Stimulated activated CD4-positive, alpha-beta T cell treated with anti-CD3 and anti-CD28 coated beads, TNF-alpha, amount 100 ng/mL, for 1 hour (primary cell): ENCODE measurements at places on chromosomes 13 and 19.

- no peak for DNase-seq
These were observed 870 bp downstream of the SPIB start for GRCh38 chr19:50419580-50420035.

- no peak for DNase-seq
These were observed 261 bp downstream of the FARP1 start for GRCh38 chr13:98143157-98143553.

- DNase-seq: no peak
These were observed 50.4 kb downstream of the MLLT1 start for GRCh38 chr19:6229216-6229913.

DNA sequence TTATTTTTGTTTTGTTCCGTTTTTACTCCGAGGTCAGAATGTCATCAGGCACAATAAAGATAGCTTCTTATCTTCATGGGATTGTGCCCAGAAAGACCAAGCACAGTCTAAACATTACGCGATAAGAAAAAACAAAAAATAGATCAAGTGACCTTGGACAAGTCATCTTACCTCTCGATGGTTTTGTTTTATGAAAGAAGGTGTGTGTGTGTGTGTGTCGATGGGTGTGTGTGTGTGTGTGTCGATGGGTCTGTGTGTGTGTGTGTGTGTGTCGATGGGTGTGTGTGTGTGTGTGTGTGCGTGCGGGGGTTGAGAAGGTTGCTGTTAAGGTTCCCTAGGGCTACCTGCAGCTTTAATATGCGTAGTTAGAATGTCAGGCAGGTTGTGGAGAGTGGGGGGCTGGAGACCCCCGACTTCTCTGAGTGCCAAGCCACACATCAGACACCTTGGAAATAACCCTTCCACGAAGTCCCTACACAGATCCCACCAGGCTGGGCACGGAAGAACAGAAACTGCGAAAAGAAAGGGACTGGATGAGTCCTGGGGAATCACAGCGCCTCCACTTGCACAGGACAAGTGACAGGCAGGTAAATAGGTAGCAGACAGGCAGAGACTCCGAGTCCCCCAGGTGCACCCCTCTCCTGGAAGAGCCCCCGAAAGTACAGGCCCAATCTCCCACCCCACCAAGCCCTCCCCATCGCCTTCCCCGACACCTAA is 458 bp upstream of the ATP8A2 start:
- DNase-seq: no peak

DNA sequence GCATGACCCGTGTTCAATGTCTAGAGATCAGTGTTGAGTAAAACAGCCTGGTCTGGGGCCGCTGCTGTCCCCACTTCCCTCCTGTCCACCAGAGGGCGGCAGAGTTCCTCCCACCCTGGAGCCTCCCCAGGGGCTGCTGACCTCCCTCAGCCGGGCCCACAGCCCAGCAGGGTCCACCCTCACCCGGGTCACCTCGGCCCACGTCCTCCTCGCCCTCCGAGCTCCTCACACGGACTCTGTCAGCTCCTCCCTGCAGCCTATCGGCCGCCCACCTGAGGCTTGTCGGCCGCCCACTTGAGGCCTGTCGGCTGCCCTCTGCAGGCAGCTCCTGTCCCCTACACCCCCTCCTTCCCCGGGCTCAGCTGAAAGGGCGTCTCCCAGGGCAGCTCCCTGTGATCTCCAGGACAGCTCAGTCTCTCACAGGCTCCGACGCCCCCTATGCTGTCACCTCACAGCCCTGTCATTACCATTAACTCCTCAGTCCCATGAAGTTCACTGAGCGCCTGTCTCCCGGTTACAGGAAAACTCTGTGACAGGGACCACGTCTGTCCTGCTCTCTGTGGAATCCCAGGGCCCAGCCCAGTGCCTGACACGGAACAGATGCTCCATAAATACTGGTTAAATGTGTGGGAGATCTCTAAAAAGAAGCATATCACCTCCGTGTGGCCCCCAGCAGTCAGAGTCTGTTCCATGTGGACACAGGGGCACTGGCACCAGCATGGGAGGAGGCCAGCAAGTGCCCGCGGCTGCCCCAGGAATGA is 1.5 kb upstream of the CEACAM5 start:
- peak; percentile 33 for DNase-seq
